ENCODE measurements at places on chromosomes 7 and 10.

- no peak for DNase-seq
These were observed 265.9 kb upstream of the ZMIZ1 start for GRCh38 chr10:78802866-78803265.

DNA sequence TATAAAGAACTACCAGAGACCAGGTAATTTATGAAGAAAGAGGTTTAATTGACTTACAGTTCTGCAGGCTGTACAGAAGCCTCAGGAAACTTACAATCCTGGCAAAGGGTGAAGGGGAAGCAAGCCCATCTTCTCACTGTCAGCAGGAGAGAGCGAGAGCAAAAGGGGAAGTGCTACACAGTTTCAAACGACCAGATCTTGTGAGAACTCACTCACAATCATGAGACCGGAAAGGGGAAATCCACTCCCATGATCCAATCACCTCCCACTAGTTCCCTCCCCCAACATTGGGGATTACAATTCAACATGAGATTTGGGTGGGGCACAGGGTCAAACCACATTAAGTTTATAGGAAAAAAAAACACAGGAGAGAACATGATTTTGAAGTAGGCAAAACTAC lies 222.1 kb upstream of the SHH start:
- no peak for DNase-seq

DNA sequence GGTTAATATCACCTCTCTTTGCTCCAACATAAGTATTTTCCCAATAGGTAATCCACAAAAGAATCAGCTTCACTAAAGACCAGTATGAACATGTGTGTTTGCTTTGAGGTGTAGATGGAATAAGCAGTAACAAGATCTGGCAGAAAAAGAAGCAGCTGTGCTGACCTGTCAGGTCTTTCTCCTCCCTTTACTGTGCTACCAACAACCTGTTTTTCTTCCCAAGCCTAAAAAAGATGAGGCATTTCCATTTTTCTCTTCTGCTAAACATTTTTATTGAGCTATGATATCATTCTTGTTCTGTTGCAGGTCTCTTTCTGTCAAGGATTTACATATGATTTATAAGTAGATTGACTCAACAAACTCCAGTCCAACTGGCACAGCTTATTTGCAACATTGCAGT lies 315.2 kb upstream of the GLI3 start:
- DNase-seq = no peak

GRCh38 chr10:96046546-96046945 lies 3.2 kb downstream of the CCNJ start:
- no peak for DNase-seq

DNA sequence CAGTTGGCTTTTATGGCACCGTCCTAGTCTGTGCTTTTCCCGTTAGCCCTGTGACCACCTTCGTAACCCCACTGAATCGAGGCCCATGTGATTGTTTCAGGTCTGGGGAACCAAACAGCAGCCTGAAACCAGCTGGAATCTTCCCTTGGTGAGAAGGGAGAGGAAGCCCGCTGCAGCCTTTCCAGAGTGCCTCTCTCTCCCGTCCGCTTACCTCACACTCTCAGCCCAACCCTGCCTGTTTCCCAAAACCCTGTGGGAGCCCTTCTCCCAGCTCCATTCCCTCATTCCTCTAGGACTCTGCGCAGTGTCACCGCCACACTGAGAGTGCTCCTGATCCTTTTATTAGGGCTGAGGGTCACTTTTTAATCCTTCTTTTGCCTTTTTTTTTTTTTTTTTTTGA lies 139.6 kb downstream of the WDR37 start:
- no peak for DNase-seq

GRCh38 chr10:126124668-126125349 lies 228.4 kb downstream of the FANK1 start:
- DNase-seq = no peak

- no peak for DNase-seq
These were observed 14.2 kb upstream of the ODAD2 start for GRCh38 chr10:28012990-28013515.

DNA sequence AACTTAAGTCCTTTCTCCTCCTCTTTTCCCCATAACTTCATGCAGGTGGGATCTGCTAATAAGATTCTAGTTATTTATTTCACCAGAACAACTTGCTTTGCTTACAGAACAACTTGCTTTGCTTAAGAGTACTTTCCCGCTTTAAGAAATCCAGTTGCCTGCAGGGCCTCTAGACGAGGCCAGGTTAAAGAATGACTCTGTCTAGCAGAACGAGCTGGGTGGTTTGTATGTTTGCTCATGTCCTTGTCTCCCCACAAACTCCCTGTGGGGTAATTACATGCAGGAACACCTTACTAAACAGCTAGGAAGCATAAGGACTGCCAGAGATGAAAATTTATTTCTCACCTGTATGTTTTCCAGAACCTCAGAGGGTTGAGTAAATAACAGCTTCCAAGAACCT lies 8.8 kb upstream of the FZD8 start:
- no peak for DNase-seq

- no peak for DNase-seq
These were observed 31.7 kb upstream of the AGR2 start for GRCh38 chr7:16836481-16836880.

- no peak for DNase-seq
These were observed 3.1 kb upstream of the ABCA13 start for GRCh38 chr7:48168159-48168558.

DNA sequence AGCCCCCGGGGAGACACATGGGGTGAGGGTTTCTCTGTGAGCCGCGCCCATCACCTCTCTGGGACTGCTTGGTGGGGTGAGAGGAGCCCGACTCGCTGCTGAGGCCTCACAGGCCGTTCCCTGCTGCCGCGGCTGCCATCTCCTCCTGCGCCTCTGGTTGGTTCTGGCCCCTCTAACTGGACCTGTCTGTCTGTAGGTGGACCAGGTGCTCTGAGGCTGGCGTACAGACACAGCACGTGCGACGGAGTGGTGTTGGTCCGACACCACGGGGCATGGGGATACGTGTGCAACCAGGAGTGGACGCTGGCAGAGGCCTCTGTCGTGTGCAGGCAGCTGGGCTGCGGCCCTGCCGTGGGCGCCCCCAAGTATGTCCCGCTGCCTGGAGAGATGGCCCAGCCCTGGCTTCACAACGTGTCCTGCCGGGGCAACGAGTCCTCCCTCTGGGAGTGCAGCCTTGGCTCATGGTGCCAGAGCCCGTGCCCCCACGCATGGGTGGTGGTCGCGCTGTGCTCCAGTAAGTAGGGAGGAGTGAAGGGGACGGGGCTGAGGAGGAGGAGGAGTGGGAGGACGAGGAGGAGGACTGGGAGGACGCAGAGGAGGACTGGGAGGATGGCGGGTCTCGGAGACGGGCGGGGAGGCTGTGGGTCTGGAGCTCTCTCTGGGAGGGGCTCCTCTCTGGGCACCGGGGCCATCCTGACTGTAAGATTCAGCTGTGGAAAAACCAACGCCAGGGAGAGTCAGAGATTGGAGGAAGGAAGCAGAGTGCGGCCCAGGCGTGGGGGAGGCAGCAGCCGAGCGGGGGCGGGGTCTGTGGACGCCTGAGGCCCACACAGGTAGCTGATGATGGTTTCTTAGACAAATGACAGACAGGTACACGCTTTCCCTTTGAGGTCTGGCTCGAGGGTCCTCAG lies 2.6 kb downstream of the SCART1 start:
- DNase-seq = no peak

DNA sequence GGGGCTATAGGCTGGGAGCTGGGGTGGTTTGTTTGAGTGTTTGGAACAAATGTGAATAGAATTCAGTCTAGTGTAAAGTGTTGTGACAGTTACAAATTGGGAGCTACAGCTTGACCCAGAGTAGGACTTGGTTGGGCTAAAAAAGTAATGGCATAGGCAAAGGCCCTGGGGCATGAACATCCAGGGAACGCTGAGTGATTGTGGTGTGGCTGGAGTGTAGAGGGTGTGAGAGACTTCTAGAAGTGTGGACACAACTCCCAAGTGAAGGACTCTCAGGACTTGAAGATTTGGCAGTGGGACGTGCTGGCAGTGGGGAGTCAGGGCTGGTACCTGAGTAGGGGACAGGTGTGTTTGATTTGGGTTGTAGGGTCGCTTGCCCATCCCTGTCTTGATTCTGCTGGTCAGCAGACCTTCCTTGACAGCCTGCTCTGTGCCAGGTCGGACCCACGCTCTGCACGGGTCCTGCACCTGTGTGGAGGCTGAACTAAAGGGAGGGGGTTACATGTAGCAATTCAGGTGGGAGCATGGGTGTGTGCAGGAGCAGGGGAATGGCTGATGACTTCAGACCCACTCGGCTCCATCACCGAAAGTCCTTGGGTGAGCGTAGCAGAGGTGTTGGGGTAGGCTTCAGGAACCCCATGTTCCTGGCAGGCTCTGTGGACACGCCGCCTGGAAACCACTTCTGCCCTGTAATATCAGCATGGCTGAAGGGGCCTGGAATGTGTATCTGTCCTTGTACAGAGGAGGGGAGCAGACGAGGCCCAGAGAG lies 43.3 kb downstream of the ZMIZ1 start:
- DNase-seq = no peak

DNA sequence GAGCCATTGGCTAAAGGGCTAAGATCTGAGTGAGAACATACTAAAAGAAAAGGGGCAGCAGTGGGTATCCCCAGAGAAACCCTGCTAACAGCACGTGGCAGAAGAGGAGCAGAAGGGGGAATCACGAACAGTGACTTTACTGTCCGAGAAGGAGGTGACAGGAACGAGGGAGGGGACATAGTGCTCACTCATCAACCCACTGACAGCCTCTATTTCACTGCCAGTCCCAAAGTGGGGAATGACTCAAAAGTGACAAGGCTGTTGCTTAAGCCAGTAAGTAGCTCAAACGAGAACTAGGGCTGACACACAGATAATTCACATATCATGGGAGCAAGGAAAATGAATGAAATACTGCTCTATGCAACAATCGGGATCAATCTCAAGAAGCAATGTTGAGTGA lies 92.7 kb downstream of the RSU1 start:
- no peak for DNase-seq

GRCh38 chr10:127527891-127528290 lies 21.2 kb upstream of the NPS start:
- DNase-seq = no peak

- no peak for DNase-seq
These were observed 17.4 kb downstream of the PDE6C start for GRCh38 chr10:93629647-93630305.

- DNase-seq = no peak
These were observed 23.1 kb downstream of the GNG11 start for GRCh38 chr7:93944673-93945072.

DNA sequence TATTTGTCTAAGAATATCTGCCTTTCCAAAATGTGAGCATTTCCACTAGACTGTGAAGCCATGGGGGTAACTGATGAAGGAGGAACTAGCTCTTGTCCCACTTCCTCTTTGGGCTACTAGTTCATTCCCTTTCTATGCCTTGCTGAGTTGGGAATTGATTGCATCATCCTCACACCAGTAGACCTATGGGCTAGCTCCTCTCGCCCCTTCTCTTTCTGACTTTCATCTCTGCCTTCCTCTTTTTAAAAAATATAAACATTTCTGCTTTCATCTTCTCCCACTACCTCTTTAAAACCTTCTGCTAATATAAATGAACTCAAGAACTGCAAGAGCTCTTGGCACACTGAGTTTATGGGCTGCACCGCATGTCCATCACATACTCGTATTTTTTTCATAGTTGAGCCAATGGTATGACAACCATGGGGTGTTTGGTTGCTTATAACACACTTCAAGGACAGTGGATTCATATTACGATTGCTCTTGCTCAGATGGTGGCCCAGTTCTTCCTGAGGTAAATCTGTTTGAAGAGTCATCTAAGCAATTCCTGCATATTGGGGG lies 182.0 kb downstream of the REEP3 start:
- no peak for DNase-seq

DNA sequence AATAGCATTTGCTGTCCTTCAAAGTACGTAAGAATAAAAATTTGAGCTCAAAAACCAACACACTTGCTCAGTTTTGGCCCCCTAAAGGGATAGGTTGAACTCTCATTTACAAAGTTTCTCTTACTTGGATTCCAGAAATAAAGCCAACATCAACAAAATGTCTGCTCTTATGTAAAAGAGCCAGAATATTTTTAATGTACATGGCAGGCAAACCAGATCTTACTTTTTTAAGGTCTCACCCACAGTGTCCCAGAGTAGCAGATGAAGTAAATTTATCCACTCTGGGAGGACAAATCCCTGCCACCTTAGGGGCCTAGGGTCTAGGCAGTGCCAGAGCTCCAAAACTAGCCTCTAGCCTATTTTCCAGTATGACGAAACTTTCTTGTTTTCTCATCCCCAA lies 159.6 kb downstream of the SKAP2 start:
- DNase-seq = no peak

- DNase-seq = no peak
These were observed 85.0 kb downstream of the ANKRD61 start for GRCh38 chr7:6116211-6116610.

- DNase-seq = no peak
These were observed 57.6 kb upstream of the LMTK2 start for GRCh38 chr7:98049034-98049433.

GRCh38 chr10:118315629-118316028 lies 26.5 kb downstream of the FAM204A start:
- no peak for DNase-seq

DNA sequence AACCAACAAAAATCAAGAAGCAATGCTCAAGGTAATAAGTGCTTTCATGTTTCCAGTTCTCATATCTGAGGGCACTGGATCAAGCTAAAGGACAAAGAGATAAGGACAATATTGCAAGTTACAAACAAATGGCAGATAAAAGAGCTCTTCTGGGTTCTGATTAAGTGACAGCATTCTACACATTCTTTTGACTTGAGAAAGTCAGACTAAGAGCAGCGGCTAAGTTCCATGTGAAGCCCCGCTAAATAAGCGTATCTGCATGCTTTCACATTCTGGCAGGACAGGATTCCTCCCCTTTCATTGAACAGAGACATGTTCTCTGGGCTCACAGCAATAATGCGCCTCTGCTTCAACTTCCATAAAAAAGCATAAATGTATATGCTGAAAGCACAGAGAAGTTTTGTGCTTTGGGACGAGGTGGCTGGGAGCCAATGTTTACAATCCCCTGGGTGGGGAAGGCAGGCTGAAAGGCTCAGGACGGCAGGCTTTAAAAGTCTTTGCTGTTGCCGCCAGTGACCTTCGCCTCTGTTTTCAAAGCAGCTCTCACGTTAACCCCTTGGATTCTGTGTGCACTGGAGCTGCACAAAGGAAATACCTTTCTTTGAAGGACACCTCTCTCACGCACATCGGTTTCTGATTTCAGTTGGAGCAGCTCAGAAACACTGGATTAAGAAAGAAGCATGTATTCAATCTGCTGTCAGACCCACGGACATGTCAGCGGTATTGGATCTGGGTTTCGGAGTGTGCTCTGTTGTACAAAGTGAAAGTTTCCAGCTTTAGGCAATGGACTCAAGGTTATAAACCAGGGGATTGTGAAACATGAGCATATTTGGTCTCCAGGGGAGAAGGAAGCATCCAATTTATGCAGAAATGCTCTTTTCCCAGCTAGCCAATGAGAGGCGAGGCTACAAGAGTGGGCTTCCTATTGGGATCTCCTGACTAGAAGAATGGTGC lies 105.4 kb upstream of the FAM133B start:
- no peak for DNase-seq

- no peak for DNase-seq
These were observed 613 bp upstream of the BUB3 start for GRCh38 chr10:123153486-123154091.

- DNase-seq = no peak
These were observed 21.8 kb downstream of the AUTS2 start for GRCh38 chr7:69620063-69620462.

- DNase-seq = no peak
These were observed 1298.8 kb downstream of the TYW1 start for GRCh38 chr7:68295386-68295785.
